ENCODE measurements at places on chromosomes 2 and 18.

GRCh38 chr2:215034154-215034553, 104.3 kb downstream of the ABCA12 start:
- DNase-seq, result no peak

- DNase-seq, result no peak
Measured at GRCh38 chr18:41974796-41975201, 19.8 kb downstream of the PIK3C3 start.

- DNase-seq, result no peak
Measured at GRCh38 chr18:22791310-22791610, 141.9 kb upstream of the RBBP8 start.

DNA sequence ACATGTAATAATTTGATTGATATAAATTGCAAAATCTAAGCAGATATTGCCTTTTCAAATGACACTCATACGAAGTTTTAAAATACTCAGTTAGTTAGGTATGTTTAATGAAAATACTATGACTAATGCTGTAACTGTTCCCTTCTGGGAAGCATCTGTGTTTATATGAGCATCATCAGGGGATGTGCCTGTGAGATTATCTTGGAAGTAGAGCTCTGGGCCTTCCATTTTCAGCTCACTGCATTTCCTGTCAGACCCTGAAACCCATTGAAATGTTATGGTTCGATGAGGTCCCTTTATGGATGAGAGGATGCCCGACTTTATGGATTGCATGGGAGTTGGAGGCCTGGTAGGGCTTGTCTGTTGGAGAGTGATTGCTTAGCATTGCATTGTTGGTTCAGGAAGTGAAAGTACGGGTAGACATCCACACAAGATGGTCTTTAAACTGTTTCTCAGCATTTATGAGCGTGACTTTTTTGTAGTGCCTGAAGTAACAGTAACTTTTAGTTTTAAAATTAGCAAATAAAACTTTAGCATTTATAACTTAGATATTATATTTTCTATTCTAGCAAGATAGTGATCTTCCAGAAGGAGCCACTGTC, 28.7 kb downstream of the ELP2 start:
- DNase-seq, result no peak

DNA sequence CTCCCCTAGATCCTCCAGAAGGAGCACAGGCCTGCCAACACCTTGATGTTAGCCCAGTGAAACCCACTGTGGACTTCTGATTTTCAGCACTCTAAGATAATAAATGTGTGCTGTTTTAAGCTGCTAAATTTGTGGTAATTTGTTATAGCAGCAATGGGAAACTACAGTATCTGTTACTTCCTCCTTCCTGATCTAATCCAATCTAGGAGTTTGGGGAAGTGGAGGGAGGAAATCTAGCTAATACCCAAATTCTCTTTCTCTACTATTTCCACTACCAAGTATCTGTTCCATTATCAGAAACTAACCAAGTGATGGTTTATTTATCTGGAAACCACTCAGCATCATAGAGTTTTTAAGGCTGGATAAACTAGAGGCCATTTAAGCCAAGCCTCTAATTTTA, 64.9 kb downstream of the AFF3 start:
- DNase-seq, result no peak

GRCh38 chr2:128406736-128407554, 88.3 kb upstream of the HS6ST1 start:
- no peak for DNase-seq

GRCh38 chr2:115939902-115940301, 1497.5 kb downstream of the DPP10 start:
- DNase-seq, result no peak

GRCh38 chr2:215401896-215402379, 33.9 kb downstream of the FN1 start:
- no peak for DNase-seq

GRCh38 chr18:24417480-24417879, 9.0 kb upstream of the IMPACT start:
- DNase-seq, result no peak

DNA sequence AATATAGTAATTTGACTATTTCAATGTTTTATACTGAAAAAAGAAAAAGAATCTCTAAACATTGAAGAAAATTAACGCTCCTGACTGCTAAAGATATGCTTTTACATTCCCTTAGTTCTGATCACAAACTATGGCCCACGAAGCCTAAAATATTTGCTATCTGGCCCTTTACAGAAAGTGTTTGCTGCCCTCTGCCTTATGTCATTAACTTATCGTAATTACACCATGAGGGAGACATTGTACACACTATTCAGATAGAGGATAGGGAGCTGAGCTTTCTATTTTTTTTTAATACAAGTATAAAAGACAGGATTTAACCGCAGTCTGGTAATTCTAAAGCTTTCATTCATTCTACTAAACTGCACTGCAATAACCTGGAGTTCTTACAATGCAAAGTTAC, 393.1 kb upstream of the DCC start:
- no peak for DNase-seq

- DNase-seq, result no peak
Measured at GRCh38 chr18:63970809-63971205, 926 bp downstream of the SERPINB8 start.

GRCh38 chr2:212505586-212505985, 33.0 kb downstream of the ERBB4 start:
- DNase-seq, result no peak

- DNase-seq, result no peak
Measured at GRCh38 chr2:126781806-126782205, 116.9 kb upstream of the TEX51 start.

DNA sequence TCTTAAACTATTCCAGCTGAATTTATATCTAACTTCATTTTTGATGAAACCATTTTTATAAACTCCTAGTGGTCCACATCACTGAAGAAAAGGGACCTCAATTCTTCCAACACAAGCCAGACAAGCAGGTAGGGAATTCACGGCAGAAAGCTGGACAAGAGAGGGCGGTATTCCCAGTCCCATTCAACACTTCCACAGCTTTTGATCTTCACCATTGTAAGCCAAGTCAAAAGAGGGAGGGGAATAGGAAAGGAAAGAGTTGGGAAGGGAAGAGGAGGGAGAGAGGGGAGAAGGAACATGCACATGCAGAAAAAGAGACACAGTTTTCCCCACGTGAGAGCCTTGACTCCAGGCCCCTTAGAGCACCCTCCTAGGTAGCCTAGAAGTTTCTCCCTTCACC, 77.4 kb downstream of the CCBE1 start:
- DNase-seq, result no peak

- peak; percentile 57 for DNase-seq
Measured at GRCh38 chr2:111698743-111699554, 185.0 kb downstream of the ANAPC1 start.

DNA sequence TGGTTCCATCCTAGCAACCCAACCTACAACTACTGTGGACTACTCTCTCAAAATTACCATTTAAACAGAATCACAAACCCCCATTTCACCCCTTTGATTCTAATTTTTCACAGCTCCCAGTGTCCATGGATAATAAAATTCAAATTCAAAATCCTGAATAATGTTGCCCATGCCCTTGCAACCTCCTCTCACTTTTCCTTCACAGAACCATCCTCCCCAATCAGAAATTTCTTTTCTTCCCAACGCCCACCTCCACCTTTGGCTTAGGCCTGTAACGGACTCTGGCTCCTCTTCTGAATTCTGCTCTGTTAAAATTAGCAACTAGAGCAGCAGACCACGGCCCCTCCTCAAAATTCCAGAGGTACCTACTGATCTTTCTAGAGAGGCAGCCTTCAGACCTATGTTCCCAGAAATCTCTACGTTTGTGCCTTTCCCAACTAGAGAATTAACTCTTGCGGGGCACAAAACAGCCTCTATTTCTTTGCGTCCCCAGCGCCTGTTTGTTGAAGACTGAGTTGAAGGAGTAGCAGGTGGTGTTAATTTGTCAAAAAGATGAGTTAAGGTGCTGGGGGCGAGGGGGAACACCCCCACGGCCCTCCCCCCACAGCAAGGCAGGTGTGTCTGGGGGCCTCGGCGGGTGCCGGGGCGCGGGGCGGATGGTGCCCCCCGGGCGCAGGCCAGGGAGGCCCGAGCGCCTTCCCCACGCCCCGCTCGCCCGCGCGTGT, 428 bp upstream of the MAP3K20 start:
- no peak for DNase-seq

- no peak for DNase-seq
Measured at GRCh38 chr2:139048017-139048416, 267.8 kb upstream of the NXPH2 start.

DNA sequence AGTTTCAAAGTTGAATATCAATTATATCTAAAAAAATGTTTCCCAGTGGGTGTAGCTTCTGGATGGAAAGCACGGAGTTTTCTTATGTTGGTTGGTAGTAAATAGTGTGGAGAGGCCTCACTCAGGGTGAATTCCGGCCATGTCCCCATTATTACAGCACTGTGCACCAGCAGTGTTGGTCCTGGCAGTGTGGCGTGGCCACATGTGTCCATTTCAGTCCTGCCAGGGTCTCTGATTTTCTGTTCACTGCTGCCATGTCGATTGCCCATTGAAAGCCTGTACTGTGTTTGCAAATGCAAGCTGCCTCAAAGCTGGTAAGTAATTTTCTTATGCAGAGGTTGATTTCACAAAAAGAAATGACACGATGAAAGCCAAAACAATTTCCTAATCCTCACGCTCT, 386.2 kb downstream of the GALR1 start:
- no peak for DNase-seq

DNA sequence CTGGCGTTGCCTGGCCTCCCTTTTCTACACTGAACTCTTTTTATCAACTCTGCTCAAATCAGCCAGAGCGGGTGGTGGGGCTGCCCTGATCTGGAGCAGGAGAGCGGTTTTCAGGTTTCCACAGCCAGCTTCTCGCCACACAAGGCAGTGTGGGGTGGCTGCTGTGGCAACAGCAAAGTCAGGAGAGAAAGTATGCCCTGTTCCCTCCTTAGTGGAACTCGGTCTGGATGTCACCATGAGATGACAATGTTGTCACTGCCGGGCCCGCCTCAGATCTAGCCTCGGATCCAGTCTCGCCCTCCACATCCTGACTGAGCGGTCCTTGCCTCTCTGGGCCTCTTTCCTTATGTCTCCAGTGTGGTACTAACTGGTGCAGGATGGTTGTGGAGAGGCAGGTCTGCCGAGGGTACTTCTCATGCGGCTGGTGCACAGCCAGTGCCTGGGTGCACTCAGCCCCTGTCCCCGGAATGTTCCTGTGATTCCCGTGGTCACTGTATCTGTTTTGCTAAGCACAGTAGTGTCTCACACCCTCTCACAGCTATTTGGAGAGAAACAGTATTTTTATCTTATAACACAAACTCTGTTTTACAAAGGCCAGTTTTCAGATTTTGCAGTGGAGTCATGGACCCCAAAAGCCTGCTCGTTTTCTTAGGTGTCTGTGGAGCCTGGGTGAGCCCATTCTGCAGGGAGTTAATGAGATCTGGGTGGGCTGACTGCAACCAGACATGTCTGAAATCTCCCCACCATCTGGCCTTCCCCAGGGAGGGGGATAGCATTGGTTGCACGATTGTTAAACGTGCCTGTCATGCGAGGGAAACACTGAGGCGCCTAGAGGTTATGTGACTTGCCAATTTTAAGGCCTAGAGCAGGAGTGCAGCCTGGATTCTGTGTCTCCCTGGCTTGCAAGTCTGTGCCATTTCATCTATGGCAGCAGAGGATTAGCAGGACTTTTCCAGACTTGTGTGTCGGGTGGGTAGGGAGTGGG, 261.1 kb upstream of the AGAP1 start:
- no peak for DNase-seq

DNA sequence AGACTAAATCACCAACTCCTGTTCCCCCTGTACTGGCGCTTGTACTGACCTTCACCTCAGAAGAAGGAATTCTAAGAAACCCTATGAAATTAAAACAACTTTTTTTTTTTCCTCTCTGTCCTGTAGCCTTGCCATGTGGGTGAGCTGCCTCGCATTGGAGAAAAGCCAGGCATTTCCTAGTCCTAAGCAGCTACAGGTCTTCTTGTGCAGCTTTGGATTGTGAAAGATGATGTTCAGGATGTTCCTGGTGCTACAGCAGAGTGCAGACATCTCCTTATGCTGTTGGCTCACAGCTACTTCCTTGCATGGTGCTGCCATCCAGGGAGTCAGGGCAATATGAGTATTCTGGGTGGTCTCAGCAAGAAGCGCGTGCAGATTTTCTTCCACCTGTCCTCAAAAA, 11.9 kb downstream of the PIK3C3 start:
- no peak for DNase-seq

Measured in NCI-H1436 treated with DMSO at 0.1 percent for 48 hours (cell line).